NCI-H1092 (cell line): ENCODE measurements at places on chromosomes 6 and 20.

GRCh38 chr20:9279918-9280401, 211.1 kb downstream of the PLCB4 start:
- DNase-seq: no peak

- DNase-seq: no peak
These were observed 32.6 kb upstream of the ZBP1 start for GRCh38 chr20:57652606-57653545.

- DNase-seq: no peak
These were observed 206.9 kb downstream of the TFAP2C start for GRCh38 chr20:56835829-56836550.

- no peak for DNase-seq
These were observed 125.2 kb downstream of the CEBPB start for GRCh38 chr20:50315586-50316551.

GRCh38 chr20:58424218-58424969, 35.4 kb downstream of the VAPB start:
- no peak for DNase-seq
